ENCODE measurements at places on chromosomes 11 and 22.

- peak; percentile 32 for DNase-seq
These were observed 379.8 kb downstream of the SOX6 start for GRCh38 chr11:15976433-15977045.

- DNase-seq, result no peak
These were observed 43.6 kb downstream of the UVRAG start for GRCh38 chr11:75858613-75859012.

DNA sequence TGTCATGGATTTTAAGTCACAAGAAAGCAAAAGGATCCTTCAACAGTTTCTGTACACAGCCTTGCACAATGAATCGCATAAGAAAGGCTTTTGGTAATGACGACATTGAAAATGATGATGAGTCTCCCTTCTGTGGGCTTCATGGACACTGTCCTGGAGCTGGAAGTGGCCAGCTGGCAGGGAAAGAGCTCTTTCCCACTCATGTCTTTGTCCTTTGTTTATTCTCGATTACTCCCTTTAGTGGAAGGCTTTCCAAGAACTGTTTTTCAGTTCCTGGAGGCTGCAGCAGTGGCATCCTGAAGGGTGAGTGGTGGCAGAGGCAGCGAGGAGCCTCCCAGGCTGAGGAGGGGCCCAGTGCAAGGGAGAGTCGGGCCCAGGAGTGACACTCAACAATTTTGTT is 505.2 kb downstream of the NTM start:
- DNase-seq, result no peak

DNA sequence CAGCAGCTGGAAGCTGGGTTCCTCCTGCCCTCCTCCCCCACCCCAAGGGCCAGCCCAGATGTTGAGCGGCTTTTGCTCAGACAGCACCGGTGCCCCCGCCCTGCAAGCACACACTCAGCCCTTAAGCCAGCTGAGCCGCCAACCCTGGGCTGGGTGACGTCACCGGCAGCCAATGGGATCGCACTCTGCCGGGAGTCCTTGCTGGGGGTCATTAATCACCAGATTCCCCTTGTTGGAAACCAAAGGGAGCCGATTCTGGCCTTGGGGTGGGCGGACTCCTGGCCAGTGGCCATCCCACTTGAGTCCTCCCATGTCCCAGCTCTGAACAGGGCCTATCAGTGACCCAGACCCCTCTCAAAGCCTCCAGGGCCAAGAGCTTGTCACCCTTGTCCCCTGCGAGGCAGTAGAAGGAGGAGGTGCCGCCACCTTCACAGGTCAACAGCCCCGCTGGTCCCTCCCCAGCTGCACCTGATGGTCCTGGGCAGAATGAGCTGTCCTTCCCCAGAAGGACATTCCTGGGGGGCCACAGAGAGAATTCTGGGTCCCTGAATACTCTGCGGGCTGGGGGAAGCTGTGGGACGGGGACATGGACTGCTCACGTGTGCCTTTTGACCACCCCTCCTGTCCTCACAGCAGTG is 7.4 kb downstream of the DUSP8 start:
- DNase-seq, result peak; percentile 83

DNA sequence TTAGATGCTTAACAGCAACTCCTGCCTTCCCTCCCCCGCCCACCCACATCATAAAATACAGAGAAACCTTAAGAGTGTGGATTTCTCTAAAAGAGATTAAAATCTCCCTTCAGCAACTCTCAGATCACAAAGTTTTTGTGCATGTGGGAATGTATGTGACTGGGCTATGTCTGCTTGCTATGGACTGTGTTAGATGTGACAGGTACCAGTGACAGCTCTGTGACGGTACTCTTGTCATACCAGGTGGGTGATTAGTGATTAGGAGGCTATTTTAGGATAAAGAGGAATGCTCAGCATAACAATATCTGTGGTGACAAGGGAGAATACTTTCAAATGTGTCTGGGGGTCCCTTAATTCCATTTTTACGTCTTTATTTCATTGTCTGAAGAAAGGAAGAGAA is 60.2 kb downstream of the SYT9 start:
- no peak for DNase-seq

GRCh38 chr22:47460176-47460575 is 697.7 kb downstream of the TBC1D22A start:
- no peak for DNase-seq

DNA sequence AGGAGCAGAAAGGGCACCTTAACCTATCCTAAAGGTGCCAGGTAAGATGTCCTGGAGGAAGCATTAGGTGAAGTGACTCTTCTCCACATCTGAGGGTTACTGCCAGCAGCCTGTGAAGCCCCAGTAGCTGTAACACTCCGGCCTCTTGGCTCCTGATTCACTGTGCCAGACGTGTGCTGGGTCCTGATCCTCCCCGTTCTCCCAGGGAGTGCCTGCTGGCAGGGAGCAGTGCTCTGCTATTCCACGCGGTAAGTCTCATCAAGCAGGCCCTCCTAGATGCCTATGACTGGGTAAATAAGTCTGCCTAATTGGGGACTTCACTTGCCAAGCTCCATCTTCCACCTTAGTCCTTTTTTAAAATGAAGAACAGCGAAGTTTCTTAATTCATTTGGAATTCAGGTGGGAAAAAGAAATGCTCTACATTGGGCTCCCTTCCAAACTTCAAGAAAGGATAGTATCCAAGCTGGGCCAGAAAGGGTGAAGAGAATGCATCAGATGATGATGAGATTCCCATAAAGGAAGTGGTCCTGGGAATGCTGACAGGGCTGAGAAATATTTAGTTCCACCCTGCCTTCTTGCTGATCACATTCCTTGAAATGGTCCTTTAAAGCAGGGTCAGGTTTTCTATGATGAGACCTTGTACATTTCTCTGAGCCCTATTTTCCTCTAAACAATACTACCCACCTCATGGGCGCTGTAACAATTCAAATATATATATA is 188.0 kb downstream of the MAML2 start:
- no peak for DNase-seq

DNA sequence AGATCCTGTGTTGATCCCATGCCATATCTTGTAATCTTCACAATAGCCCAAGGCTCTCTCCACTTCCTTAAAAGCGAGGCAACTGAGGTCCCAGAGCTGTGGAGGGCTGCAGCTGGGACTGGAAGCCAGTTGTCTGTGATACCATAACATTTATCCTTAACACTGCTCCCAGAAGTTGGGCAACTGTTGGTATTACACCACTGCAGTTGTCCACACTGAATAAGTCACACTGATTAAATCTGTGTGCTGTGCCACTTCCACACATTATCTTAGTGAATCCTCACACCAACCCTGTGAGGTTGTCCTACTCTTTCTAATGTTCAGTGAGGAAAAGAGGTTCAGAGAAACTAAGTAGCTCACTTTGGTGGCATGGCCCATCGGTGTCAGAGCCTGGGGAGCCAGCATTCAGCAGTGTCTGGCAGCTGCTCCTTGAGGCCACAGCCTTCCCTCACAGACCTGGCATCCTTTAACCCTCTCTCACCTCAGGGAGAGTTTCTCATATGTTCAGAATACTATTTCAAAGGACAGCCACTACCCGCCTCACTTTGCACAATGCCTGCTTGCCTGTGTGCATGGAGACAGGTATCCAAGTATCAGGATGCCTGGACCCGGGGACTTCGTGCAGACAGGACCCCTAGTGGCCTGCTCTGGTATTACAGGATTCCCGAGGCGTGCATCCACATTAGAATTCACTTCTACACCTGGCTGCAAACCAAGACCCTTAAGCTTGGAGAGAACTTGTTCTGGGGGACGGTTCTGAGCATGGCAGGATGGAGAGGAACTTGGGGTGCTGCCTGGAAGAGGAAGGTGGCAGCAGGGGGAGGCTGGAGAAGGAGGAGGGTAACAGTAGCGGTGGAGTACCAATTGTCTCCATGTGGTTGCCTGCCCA is 221.9 kb upstream of the TBCEL start:
- peak; percentile 15 for DNase-seq

DNA sequence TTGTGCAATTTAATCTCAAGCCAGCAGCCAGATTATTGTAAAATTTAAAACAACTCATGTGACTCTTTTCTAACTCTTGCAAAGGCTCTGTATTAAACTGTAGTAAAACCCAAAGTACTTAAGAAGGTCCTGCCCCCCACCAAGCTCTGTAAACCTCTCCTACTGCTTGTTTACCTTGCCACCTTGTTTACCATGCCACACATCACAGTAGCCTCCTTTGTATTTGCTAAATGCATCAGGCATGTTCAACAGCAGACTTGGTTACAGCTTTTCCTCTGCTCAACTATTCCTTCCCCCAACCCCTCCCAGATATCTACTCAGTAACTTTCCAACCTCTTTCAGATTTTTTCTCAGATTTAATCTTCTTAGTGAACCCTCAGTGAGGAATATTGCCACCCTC is 861.6 kb downstream of the METTL15 start:
- DNase-seq, result no peak

- no peak for DNase-seq
These were observed 159.3 kb downstream of the BRD1 start for GRCh38 chr22:49668402-49668801.

DNA sequence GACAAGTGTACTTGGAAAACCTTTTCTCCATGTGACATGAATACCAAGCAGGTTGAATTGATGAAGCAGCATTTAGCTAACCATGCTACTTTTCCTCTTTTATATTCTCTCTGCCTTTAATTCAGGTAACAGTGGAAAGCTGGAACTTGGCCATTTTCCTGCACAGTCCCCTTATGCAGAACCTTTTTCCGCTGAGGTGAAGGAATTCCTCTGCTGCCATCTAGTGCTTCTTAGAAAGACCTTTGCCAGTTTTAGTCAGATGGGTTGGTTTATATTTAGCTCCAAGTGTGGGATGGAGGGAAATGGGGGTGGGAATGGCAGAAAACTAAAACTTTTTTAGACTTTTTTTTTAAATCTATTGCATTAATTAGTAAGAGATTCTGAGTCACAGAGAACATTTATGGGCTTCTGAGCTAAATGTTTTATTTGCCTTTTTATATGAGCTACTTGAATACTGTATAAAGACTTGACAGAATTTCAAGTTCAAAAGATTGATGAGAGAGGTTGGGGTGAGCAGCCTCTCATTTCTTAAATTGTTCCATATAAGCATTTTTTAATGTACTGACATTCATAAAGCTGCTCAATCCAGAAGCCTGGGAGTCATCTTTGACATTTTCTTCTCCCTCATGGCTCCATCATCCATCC is 153.9 kb upstream of the ZC3H12C start:
- peak; percentile 51 for DNase-seq

DNA sequence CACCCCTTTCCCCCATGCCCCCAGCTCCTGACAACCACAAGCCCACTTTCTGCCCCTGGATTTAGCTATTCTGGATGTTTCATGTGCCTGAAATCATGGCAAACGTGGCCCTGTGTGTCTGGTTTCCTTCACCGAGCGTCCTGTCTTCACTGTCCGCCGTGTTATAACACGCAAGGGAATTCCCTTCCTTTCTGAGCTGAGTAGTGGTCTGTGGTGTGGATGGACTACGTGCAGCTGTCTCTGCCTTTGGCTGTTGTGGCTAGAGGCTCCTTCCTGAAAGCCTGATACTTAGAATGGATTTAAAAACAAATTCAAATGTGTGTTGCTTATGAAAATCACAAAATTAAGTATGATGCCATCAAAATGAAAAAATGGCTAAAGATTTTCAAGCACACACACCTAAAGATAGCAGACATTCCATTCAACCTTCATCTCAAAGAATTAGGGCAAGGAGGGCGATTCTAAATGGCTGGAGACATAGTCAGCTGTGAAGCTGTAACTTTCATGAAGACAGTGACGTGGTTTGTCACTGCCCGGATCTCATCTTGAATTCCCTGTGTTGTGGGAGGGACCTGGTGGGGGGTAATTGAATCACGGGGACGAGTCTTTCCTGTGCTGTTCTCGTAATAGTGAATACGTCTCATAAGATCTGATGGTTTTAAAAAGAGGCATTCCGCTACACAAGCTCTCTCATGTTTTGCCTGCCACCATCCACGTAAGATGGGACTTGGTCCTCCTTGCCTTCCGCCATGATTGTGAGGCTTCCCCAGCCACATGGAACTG is 30.5 kb downstream of the KCNQ1 start:
- no peak for DNase-seq

- no peak for DNase-seq
These were observed 15.8 kb downstream of the SHISA8 start for GRCh38 chr22:41899110-41899509.

DNA sequence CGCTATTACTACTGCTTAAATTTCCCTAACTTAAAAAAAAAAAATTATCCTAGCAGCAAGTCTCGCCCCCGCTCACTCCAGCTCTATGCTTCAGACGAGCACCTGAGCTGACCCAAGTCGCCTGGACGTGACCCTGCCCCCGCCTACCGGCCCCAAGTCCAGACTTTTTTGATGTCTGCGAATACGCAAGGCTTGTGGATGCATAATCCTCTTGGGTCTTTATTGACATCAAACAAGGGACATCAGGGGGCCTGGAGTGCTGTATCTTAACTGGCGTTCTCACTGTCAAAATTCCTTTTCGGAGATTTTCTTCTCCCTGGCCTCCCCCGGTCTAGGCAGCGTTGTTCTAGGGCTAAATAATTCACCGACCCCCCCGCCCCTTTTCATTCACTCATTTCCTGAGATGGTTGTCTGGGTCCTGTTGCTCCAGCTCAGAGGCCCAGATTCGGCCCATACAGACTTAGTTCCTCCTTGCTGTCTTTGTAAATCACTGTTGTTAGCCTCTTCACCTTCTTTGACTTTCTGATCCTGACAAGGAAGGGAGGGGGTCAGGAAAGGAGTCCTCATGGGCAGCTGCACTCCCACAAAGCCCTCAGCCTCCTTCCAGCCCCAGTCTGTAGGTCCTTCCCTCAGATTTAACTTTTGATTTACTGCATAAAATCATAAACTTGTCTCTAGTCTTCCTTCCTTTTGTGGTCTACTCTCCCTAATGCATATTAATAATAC is 601 bp upstream of the LRP4 start:
- DNase-seq, result no peak

DNA sequence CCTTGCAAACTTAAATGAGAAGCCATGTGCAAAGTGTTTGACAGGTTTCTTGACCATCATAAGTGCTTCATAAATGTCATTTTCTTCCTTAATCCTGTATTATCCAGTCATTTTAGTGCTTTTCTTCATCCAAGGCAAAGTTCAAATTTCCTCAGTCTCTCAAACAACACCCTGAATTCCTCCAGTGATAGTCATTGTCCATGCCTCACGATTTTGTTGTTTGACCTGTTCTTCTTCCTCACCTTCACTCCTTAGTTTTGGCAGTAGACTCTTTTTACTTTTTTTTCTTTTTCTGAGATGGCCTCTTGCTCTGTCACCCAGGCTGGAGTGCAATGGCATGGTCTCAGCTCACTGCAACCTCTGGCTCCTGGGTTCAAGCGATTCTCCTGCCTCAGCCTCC is 1257.3 kb downstream of the FAM181B start:
- no peak for DNase-seq

DNA sequence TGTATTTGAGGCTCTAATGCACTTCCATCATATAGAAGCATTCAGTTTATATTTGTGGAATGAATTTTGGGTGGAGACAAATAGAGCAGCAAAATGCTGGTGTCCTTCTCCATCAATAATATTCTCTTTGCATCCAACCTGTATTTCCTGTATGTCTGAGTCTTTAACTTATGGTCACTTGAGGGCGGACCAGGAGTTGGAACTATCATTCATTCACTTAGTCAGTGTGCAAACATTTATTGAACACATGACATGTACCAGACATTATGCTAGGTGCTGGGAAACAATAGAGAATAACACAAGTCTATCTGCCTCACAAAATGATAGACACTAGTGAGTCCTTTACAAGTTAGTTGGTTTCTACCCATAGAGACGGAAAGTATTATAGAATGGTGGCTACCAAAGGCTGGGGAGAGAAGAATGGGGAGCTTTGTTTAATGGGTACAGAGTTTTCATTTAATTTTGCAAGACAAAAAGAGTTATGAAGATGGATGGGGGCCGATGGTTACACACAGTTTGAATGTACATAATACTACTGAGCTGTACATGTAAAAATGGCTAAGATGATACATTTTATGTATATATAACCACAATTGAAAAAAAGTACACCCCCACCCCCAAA is 4.6 kb upstream of the TMEM123 start:
- no peak for DNase-seq

GRCh38 chr11:67332081-67332691 is 21.2 kb downstream of the POLD4 start:
- no peak for DNase-seq

Measured in AG04450 (cell line).